ENCODE measurements at places on chromosomes 11 and 22.
A peak's percentile ranks its signal among the peaks of the same experiment; 100 is the strongest.

DNA sequence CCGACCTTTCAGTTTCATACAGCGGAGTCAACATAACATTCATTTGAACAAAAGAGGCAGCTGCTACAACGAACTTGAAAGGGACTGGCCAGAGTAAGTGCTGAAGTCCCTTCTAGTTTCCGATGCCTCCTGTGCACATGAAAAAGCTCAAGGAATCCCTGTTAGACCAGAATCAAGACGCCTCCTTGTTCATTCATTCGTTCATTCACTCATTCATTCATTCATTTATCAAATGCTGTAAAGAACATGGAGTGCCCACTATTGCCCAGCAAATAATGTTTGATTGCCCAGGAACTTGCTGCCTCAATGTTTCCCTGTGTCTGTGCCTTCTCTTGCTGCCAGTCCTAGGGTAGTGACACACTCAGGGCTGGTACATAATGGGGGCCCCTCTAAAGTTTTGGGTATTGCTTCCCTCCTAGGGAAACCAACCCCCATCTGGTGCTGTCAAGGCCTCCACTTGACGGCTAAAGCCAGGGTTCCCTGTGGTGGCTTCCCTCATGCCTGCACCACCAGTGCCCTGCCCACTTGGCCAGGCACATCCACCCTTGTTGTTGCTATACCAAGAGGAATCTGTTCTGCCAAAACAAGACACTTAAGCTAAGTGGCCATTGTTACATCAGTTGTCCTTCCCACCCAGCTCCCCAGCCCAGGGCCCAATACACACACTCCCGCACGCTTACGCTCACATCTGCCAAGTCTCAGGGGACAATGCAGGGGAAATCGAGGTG is 3.8 kb downstream of the TMPRSS13 start:
- DNase-seq = no peak

GRCh38 chr11:131687291-131688047 is 317.1 kb downstream of the NTM start:
- no peak for DNase-seq

DNA sequence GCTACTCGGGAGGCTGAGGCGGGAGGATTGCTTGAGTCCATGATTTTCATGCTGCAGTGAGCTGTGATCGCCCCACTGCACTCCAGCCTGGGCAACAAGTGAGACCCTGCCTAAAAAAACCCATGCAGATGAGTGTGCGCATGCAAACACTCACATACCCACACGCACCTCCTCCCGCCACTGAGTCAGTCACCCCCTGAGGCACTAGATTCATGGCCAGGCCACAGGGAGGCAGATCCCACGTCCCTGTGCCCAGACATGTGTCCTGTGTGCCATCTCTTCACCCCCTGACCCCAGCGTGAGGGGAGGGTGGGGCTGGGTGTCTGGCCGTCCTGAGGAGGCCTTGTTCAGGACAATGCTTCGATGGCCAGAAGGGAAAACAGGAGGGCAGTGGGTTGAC is 15.5 kb downstream of the RELT start:
- no peak for DNase-seq

GRCh38 chr22:42292732-42293520 is 22.5 kb upstream of the TCF20 start:
- no peak for DNase-seq

- DNase-seq = no peak
These were observed 670.0 kb upstream of the CCDC90B start for GRCh38 chr11:83956119-83956697.

DNA sequence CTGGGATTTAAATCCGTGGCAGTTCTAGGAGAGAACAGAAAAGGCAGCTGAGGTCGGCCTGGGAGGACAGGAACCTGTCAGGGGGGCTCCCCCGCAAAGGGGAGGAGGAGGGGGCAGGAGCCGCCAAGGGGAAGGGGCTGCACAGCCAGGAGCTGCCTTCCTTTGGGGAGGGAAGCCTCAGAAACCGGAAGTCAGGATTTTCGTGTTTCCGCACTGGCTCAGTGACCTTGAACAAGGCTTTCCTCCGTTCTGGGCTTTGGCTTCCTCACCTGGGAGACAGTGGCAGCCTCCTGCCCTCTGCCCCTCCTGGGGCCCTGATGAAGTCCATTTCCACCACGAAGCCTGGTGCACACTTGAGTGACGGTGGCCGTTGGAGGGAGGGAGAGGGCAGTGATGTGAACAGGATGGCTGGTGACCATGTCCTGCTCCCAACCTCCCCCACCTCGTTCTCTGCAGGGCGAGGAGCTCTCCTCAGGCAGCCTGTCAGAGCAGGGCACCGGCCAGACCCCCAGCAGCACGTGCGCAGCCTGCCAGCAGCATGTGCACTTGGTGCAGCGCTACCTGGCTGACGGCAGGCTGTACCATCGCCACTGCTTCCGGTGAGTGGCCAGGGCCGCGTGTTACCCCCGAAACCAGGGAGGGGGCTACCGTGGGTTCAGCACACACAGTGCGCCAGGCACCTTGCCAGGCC is 12.6 kb downstream of the MICALL1 start:
- DNase-seq = no peak

- no peak for DNase-seq
These were observed 45.6 kb downstream of the ANO1 start for GRCh38 chr11:70123711-70124110.

DNA sequence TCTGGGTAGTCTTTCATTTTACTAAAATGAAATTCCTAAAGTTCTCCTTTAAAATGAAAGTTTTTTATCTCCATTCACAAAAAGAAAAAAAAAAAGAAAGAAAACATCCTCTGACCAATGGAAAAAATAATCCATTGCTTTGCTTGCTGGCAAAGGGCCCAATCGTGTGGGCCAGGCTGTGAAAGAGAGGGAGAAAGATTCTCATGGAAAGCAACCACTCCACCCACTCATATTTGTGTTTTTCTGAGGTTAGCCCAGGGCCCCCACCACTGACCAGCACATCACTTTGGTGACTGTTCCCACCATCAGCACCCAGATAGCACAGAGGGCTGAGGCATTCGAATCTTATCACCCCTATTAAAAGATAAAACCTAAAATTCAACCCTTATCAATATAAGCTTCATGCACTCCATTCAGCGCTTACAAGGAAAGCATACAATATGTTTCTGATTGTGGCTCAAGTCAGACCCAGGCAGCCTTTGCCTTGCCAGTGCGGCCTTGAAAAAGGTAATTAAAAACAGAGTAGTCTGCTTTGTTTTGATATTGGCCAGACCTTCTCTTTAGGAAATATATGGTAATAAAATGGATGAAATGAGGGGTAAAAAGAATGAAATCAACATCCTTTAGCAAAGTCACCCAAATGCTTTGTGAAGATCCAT is 192.8 kb downstream of the ETS1 start:
- DNase-seq = no peak

GRCh38 chr11:134443246-134443645 is 31.2 kb upstream of the B3GAT1 start:
- no peak for DNase-seq

DNA sequence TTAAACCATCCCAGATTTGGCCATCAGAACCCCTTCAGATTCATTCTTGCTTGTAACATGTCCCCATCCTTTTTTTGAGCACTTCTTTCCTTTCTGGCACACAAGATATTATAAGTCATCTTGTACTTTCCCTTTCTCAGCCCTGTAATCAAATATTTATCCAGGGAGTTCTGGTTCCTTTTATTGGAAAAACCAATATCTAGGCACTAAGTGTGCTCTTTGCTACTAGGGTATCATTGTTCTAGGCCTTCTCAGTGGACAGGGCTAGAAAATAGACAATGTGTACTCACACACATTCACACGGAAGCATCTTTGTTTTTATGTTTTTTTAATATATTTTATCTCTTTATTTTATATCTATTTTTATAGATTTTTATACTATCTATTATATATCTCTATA is 47.3 kb downstream of the ARL14EP start:
- no peak for DNase-seq

GRCh38 chr11:85133636-85134035 is 493.5 kb downstream of the DLG2 start:
- no peak for DNase-seq

DNA sequence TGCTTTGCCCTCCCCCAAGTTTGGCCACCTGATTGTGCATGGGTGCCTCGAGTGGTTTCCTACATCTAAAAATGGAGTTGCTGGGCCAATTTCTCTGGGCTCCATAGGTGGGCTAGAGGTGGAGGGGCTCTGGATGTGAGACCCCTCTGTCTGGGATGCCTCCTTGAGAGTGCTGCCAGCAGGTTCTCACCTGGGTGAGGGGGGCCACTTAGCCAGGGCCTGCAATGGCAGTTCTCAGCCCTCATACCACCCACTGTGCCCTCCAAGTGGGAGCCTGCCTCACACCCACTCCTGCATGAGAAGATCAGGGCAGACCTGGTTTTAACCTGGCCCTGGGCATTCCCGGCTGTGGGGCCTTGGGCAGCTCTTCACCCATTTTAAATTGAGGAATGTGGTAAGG is 83.9 kb downstream of the CABIN1 start:
- no peak for DNase-seq

- no peak for DNase-seq
These were observed 267.2 kb upstream of the MTNR1B start for GRCh38 chr11:92702037-92702804.

DNA sequence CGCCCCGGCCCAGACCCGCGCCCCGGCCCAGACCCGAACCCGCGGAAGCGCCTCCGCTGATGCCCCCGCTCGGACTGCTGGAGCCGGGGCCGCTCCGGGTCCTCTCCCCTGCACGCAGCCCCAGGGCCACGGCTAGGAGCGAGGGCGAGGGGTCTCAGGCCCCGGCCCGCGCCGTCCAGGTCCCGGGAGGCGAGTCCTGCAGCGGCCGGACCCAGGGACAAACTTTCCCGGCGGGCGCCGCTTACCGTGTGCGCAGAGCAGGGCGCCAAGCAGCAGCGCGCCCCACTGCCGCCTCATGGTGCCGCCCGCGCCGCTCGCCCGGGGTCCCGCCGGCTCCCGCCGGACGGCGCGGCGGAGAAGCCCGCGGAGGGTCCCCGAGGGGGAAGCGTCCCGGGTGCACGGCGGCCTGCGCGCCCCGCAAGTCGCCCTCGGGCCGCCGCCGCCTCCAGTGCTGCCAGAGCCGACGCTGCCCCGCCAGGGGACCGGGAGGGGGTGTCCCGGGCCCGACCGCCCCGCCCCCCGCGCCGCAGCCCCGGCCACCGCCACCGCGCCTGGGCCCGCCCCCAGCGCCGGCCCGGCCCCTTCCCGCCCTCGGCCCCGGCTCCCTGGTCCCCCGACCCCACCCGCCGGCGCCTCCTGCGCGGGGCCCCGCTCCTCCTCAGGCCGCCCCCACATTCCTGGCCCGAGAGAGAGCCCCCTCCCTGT is at the start of gene LRP4:
TSS of gene LRP4 (minus strand) at position 468 of the 705 bp plus-strand sequence. CDS start at position 297, 171 bp downstream.
- peak; percentile 32 for DNase-seq

DNA sequence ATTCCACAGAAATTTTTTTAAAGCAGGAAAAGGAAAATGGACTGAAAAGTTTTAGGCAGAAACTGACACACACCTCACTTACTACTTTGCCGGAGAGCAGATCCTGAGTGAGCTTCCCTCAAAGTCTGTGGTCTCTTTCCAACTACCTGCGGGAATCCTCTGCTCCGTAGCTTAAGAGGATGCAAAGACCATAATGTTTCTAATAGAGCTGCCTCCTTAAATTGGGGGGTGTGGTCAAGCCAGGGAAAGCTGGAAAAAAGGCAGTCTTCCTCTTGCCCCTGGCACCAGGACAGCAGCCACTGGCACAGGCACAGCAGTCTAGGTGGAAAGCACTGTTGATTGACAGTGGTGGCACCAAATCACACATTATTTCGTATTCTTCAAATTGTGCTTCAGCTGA is at the start of gene ETS1:
TSS of gene ETS1 (minus strand) at position 144 of the 400 bp plus-strand sequence. CDS start 14,428 bp downstream, outside the sequence.
- no peak for DNase-seq

- no peak for DNase-seq
These were observed 8.8 kb upstream of the UBASH3B start for GRCh38 chr11:122646549-122647340.

DNA sequence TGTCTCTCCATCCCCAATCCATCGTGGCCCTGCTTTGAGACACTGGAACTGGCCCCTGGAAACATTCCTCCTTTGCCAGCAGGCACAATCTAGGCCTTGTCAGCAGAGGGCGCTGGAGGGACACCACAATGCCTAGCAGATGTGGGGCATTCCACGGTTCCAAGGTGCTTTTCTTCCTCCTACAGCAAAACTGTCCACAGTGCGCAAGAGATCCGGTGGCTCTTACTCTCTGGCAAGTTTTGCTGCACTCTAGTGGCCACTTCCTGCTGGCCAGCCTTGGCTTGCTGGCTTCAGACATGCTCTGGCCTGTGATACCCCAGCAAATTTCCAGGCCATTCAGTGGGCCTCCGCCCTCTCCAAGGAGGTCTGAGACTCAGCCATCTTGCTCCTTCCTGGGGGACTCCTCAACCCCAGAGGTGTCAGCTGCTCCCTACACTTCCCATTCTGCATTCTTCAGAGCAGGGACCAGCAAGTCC is 17.1 kb upstream of the RBM4B start:
- DNase-seq = peak; percentile 89

- DNase-seq = no peak
These were observed 13.5 kb downstream of the TRIM44 start for GRCh38 chr11:35675901-35676610.

GRCh38 chr11:131462622-131463021 is 92.2 kb downstream of the NTM start:
- no peak for DNase-seq

Measured in hematopoietic multipotent progenitor cell (in vitro differentiated cells).